ENCODE measurements at places on chromosomes 16 and 17. TPM values are rescaled to one million over a fixed set of nuclear protein-coding genes. Genes with fewer than 3 reads are reported as not detected.

GRCh38 chr16:30122604-30123160 lies 338 bp downstream of the MAPK3 start:
- DNase-seq = no peak

- no peak for DNase-seq
Observed at GRCh38 chr17:30308406-30308805, 16.7 kb upstream of the BLMH start.

GRCh38 chr17:76178124-76178523 lies 37.1 kb upstream of the FOXJ1 start:
- no peak for DNase-seq

GRCh38 chr16:4407543-4408322 lies 8.7 kb downstream of the CORO7 start:
- no peak for DNase-seq

DNA sequence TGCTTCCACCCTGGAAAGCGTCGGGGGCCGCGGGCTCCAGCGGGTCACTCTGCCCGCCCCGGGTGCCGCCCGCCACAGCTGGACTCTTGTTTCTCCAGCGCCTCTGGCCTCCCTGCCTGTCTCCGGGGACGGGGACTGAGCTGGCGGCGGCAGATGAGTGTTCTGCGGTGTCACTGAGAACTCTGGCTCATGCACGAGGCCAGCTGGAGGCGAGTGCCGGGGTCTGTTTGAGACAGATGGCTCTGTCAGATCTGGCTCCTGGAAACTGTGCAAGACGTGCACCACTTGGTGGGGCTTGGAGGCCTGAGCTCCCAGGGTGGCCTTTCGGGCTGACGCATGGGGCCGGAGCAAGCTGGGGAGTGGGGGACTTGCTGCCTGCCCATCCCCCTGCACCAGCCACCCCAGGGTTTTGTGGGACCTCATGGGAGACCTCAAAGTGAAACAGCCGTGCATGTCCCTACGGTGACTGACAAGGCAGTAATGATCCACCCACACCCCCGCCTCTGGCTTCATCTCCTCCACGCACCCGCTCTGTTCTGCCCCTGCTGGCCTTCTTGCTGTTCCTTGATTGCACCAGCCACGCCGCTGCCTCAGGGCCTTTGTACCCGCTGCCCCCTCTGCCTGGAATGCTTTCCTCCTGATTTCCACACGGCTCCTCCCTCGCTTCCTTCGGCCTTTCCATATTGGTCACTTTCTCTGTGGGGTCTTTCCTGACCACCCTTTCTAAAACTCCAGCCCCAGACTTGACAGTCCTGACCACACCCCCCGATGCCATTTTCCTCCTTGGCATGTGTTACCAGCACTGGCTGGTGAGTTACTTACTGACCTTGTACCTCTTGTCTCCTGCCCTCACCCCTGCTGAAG lies 174.9 kb upstream of the CIBAR2 start:
- DNase-seq = no peak

DNA sequence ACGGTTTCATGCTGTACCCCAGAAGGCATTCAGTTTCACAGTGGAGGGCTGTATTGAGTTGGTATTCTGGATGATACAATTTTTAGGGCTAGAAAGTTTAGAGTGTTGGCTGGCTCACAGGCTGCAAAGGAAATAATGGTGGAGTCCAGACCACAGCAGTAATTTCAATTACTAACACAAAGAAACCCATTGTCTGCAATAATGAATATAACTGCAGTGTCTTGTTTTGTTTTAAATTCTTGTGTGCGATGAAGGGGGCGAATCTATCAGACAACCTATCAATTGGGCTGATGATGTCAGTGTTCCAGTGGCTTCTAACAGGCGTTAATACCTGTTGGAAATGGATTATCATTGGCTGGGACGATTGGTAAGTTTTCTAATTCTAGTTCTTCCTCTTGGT lies 1.5 kb downstream of the SP2 start:
- DNase-seq = no peak

GRCh38 chr17:63598281-63598680 lies 2.4 kb upstream of the TACO1 start:
- DNase-seq = no peak

GRCh38 chr17:40956401-40957254 lies 10.1 kb downstream of the KRT39 start:
- no peak for DNase-seq

DNA sequence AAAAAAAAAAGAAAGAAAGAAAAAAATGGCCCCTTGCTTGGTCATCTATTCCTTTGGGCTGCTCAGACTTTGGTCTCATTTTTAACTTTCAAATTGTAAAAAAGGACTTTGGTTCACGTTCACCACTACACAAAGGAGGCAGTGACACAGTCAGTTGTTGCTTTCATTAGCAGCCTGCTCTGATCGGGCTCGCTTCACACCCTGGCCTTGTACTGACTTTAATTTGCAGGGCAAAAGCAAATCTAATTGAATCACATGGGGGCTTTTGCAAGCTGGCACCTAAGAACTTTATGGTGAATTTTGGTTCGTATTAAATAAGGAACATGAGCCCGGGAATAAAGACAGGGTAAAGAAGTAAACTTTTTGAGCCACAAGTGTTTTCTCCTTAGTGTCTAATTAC lies 103.6 kb upstream of the CDH11 start:
- no peak for DNase-seq

- DNase-seq = no peak
Observed at GRCh38 chr17:35740997-35741931, 9.8 kb downstream of the RASL10B start.

DNA sequence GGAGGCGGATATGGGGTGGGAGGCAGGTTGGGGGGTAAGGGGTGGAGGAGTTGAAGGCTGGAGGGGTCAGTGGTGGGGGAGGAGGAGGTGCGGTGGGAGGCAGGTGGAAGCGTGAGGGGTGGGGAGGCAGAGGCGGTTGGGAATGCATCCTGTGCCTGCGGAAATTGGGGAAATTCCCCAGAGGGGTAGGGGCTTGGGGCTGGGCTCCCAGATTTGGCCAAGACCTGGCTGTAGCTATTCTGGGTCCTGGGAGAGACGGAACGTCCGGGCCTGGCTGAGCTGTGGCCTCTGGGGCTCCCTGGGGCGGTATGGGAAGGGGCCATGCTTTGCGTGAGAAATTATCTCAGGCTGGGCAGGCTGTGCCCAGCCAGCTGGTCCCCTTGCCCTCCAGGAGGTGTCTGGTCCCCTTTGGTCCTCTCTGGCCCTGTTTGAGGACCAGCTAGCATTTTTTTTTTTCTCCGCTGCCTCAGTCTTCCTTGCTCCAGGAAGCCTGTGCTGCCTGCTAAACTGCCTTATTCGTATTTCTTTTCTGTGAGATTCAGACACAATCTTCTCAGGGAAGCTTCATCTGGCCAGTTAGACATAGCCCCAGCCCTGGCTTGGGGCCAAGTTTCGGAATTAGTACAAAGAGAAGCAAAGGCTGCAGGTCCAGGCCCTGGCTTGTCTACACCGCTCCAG lies 7.3 kb upstream of the TRPV2 start:
- no peak for DNase-seq

DNA sequence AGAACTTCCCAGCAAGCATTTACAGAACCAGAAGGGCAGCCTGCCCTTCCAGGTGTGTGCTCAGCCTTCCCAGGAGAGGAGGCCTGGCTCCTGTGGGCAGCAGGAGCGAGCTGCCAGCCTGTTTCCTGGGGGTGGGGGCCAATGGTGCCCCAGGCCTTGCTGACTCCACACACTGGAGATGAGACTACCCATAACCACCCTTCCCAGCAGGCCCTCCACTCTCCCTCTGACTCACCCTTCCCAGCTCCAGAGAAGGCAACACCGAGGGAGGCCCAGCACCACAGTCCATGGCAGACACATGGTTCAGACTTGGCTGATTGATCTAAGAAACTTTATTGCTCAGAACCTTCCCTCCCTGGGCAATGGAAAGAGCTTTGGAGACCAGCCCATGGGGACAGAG lies 1.8 kb upstream of the PRSS53 start:
- DNase-seq = no peak

GRCh38 chr17:28221751-28222414 lies 97.1 kb upstream of the TMEM97 start:
- no peak for DNase-seq

DNA sequence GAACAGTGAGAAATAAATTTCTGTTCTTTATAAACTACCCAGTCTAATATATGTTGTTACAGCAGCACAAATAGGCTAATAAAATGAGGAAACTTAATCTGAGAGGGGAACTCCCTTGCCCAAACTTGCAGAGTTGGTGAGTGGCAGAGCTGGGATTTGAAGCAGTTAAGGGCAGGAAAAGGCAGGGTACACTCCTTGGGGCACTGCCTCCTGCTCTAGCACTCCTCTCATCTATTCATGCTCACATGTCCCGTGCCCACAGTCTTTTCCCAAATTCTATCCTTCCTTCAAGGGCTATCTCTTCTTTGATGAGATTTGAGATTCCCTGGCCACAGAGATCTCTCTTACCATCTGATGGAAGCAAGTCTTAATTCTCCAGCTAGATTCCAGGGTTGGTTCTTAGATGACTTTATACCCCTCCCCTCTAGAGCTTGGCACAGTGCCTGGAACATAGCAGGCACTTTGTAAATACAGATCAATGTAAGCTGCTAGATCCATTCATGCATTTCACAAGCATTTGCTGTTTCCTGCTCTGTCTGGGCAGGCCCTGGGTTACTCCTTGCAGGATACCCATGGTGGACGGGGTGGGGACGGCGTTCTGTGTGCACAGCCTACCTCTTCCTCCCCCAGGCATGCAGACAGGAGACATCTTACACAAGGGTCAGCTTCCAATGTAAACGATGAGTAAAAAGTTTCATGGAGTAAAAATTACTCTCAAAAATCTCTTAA lies 39.2 kb upstream of the ABCC12 start:
- peak; percentile 26 for DNase-seq

DNA sequence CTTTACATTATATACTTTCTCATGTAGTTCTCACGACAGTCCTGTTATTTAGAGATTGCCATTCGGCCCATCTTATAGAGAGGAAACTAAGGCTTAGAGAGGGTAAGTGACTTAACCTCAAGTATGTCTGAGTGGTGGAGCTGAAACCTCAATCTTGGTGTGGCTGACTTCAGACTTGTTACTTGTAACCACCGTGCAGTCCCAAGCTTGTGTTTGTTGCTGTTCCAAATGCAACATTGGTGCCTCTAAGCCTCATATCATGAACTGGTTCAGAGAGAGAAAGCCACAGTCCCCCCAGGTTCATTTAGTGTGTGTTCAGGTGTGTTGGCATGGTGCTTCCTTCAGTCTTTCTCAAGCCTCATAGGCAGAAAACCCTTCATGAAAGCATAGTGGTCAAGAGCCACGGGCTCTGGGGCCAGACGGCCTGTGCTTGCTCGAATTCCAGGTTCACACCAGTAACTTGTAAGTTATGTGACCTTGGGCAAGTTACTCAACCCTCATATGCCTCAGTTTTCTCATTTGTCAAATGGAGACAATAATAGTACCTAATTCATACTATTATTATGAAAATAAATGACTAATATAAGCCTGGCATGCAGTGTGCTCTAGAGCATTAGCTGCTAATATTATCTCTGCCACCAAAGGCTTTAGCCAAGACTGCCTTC lies 39.9 kb downstream of the CDH1 start:
- no peak for DNase-seq

Gene ZFPM1
- total RNA-seq = 1.6 TPM

Gene ASGR2
- not detected for total RNA-seq

Gene CXCL16
- total RNA-seq = 2.4 TPM

Gene MYOCD
- total RNA-seq = 0.25 TPM

Gene HOXB4
- 0.90 TPM for total RNA-seq

Gene TBC1D3L
- 3.7 TPM for total RNA-seq

Gene PER1
- 16.7 TPM for total RNA-seq

Data from dermis microvascular lymphatic vessel endothelial cell (primary cell).